ENCODE measurements at places on chromosomes 2 and 18. TPM values are rescaled to one million over a fixed set of nuclear protein-coding genes. Genes with fewer than 3 reads are reported as not detected.

DNA sequence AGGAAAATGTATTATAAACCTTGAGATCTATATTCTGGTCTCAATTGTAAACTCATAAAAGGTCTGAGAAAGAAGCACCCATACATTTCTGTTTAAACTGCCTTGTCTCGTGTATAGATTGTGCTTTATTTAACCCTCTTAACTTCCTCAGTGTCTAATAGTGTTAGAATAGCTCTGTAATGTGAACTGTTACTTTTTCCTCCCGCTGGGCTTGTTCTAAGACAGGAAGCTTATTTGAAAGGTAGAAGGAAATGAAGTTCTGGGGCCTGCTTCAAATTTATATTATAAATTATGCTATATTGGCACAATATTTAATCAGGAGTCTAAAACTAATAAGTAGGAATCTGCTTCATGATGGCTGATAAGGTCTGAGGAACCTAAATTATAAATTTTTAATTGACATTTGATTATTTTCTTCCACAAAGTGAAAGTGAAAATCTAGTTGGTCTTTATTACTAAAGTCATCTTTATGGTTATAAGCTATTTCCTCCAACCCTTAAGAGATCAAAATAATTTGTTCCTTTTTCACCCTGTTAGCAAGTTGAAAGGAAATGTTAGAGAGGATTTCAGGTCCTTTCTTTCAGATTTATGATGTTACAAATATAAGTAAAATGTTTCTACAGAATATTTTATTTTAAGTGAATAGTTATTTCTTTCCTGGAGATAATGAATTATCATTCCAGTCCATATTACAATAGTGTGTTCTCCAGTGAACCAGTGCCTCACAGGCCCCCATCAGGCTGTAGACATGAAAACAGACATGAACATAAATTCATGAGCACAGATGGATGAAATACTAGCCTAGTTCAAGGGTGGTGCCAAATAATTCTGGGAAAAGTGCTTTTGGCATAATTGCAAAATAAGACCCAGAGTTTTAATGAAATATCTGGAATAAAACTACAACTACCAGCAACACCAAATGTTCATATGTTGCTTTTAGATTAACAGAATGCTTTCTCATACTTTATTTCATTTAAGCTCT, 7.9 kb downstream of the MFSD6 start:
- H3K27me3 ChIP-seq = no peaks in the 10 kb centered on the region
- no peaks in the 10 kb centered on the region for H3K36me3 ChIP-seq
- DNase-seq = peak; percentile 70
- H3K4me1 ChIP-seq = peaks cover 19% of the 10 kb centered on the region

DNA sequence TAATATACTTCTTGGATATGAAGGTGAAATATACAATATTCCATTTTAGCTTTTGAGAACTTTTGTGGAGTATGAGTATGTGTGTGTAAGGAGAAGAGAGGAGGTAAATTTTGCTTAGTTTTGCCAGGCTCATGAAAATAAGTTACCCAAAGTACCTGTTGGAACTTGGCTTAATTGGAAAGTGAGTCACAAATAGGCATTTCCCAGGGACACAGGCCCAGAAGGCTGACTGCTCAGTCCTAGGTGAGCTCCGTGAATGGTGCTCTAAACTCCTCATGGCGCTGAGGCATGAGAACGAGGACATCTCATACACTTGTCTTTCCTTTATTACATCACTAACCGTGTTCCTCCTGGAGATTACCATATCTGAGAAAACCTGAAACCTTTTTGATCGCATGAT, 148.5 kb upstream of the RAB12 start:
- H3K27me3 ChIP-seq = no peaks in the 10 kb centered on the region
- no peak overlapping the region for H3K27ac ChIP-seq
- no peak overlapping the region for H3K4me3 ChIP-seq

- H3K36me3 ChIP-seq = no peaks in the 10 kb centered on the region
- no peak overlapping the region for H3K4me3 ChIP-seq
- H3K4me1 ChIP-seq = peaks cover 7% of the 10 kb centered on the region
- DNase-seq = no peak
- H3K27ac ChIP-seq = no peak overlapping the region
- H3K27me3 ChIP-seq = no peaks in the 10 kb centered on the region
These were observed 59.7 kb downstream of the POLE4 start for GRCh38 chr2:75018162-75018561.

DNA sequence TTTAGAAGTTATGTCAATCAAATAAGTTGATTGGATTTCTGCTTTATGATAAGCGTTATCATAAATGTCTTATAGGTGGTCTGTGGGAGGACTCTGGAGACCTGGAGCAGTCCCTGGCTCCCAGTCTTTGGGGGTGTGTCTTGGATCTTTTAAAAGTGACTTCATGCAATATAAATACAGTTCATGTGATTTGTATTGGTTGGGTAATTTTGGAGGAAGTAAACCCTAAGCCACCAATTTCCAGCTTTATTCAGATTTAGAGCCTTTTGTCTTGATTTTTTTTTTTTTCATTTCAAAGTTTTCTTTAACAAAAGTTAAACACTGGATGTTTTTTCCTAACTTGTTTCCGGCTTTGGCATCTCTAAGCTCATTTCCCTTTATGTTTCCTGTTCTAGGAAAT, 68.8 kb downstream of the MAP4K4 start:
- no peaks in the 10 kb centered on the region for H3K36me3 ChIP-seq
- no peaks in the 10 kb centered on the region for H3K27me3 ChIP-seq
- peak overlapping the region; percentile 33 for H3K4me3 ChIP-seq
- H3K4me1 ChIP-seq = peaks cover 83% of the 10 kb centered on the region
- peak; percentile 68 for DNase-seq

DNA sequence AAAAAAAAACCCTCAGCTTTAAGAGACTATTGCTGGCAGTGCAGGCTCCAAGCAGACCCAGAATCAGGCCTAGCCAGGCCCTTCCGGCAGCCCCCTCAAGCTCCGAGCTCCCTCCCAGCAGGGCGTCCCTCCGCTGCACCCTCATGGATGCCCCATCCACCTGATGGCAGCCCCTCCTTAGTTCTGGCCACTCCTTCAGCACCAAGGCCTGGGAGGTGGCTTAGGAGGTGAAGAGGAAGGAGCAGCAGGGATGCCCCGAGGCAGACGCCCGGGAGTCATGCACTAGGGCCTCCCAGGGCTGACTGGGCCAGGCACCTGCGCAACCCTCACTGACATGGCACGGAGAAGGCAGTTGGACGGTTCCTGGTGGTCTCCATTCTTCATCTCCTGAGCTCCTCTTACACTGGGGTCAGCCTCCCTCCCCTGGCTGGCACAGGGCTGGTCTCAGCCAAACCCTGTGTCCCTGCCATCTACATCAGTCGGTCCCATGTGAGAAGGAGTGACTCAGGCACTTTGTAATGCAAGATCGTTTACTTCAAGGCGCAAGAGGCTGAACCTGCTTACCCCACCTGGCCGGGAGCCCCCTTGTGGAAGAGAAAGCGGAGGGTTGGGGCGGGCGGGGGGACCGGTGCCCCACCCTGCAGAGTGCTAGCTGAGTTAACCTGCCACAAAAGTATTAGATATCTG, 53.5 kb upstream of the ID2 start:
- peaks cover 14% of the 10 kb centered on the region for H3K4me1 ChIP-seq
- no peak overlapping the region for H3K27ac ChIP-seq
- DNase-seq = no peak
- no peaks in the 10 kb centered on the region for H3K27me3 ChIP-seq

DNA sequence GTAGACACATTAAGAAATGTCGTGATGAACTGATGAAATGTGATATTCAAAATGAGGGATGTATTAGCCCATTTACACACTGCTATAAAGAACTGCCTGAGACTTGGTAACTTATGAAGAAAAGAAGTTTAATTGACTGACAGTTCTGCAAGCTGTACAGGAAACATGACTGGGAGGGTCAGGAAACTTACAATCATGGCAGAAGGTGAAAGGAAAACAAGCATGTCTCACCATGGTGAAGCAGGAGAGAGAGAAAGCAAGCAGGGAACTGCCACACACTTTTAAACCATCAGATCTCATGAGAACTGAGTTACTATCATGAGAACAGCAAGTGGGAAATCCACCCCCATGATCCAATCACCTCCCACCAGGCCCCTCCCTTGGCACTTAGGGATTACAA, 1010.8 kb upstream of the CELF4 start:
- no peaks in the 10 kb centered on the region for H3K27me3 ChIP-seq
- no peak overlapping the region for H3K4me3 ChIP-seq
- no peaks in the 10 kb centered on the region for H3K4me1 ChIP-seq
- no peaks in the 10 kb centered on the region for H3K36me3 ChIP-seq
- H3K27ac ChIP-seq = no peak overlapping the region

The KLHL41 gene
- total RNA-seq = 0.63 TPM

The ARHGAP15 gene
- not detected for total RNA-seq

Measured in A673 (cell line).